ENCODE measurements at places on chromosomes 11 and 22.

- DNase-seq = no peak
These were observed 19.9 kb downstream of the TRIM44 start for GRCh38 chr11:35682230-35683173.

DNA sequence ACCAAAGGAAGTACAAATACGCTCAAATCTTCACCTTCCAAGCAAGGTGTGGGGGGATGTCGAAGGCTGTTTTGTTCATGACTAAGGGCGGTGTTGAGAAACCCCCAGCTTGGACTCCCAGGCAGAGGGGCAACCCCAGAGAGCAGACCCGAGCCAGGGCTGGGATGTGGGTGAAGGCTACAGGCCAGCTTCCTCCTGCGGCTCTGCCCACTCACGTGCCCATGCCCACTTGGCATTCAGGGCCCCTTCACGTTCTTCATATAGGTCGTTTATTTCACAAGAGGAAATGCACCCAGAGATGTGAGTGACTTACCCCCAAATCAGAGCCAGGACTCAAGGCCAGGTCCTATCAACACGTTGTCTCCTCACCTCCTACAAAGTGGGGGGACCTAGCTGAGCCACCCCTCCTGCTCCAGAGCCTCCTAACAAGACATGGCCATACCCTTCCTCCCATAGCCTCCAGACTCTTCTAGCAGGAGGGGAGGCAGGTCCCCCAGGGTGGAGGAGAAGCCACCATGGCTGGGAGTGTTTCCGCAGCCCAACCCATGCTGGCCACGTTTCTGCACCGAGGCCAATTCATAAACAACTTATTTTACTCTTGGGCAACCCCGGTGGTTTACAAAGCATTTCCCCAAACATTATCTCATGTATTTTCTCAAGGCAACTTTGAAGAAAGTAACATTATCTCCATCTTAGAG, 22.0 kb downstream of the TMEM184B start:
- DNase-seq = no peak

- no peak for DNase-seq
These were observed 133.0 kb downstream of the RAB38 start for GRCh38 chr11:88042238-88042637.

- no peak for DNase-seq
These were observed 572.6 kb upstream of the LUZP2 start for GRCh38 chr11:23924226-23924625.

DNA sequence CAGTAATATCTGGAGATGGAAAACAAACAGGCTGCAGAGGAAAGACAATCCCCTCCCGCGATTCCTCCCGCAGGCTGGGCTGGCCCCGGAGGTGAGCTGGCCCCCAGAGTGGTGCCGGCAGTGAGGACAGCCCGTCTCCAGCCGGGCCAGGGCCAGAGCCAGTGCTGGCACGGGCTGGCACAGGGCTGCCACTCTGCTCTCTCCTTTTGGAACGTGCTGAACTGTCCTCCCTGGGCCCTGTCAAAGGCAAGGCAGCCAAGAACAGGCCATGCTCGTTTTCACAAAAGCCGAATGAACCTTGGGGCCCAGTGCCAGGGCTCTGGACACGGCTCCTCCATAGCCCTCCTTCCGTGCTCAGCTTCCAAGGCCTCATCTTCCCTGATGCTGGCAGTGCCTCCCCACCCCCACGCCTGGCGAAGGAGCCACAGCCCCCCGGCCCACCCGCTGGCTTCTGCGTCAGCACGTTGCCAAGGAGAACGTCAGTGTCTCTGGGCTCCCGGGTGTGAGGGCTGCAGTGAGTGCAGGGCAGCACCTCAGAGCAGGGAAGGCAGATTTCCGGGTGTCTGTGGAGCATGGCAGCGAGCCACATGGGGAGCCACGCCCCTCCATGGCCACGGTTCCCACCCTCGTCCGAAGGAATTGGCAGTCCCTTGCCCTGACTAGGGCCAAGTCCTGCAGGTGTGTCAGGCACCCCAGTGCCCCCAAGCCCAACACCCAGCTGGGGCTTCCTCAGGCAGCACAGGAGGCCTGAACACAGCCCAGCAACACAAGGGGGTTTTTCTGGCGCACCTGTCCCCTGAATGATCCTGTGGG, 28.6 kb downstream of the GNAZ start:
- DNase-seq = no peak

DNA sequence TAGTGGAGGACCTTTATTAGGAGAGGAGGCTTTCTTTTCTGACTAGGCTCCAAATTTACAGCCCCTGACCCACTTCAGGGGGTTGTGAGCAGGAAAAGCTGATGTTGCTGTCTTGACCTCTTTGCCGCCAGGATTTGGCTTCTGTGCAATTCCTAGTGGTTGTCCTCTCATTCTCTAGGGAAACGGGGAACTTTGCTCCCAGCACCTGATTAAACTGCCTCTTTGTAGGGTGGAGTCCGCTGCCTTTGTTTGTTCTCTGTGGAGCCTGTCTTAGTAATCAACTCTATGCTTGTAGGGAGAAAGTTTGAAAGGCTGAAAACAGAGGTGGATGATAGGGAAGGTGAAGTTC, 16.3 kb downstream of the CTNND1 start:
- DNase-seq = no peak

DNA sequence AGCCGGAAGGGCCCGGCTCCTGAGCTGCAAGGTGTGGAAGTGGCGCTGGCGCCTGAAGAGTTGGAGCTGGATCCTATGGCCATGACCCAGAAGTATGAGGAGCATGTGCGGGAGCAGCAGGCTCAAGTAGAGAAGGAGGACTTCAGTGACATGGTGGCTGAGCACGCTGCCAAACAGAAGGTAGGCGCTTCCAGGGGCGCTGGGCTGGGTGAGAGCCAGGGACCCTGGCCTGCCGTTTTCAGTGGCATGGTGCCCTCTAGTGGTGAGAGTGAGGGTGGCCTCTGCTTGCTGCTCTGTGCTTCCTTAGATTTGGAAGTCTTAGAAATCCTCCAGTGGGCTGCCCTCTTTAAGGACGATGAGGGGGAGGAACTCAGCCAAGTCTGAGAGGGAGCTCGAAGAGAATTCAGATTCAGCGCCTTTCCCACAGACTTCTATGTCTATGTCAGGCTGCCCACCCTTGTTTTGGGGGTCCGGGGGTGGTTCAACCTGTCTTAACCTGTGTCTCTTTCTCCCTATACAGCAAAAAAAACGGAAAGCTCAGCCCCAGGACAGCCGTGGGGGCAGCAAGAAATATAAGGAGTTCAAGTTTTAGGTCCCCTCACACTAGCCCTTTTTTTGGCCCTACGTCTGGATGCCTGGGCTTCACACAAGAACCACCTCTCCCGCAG, 1.8 kb upstream of the PACS1 start:
- DNase-seq = peak; percentile 72

DNA sequence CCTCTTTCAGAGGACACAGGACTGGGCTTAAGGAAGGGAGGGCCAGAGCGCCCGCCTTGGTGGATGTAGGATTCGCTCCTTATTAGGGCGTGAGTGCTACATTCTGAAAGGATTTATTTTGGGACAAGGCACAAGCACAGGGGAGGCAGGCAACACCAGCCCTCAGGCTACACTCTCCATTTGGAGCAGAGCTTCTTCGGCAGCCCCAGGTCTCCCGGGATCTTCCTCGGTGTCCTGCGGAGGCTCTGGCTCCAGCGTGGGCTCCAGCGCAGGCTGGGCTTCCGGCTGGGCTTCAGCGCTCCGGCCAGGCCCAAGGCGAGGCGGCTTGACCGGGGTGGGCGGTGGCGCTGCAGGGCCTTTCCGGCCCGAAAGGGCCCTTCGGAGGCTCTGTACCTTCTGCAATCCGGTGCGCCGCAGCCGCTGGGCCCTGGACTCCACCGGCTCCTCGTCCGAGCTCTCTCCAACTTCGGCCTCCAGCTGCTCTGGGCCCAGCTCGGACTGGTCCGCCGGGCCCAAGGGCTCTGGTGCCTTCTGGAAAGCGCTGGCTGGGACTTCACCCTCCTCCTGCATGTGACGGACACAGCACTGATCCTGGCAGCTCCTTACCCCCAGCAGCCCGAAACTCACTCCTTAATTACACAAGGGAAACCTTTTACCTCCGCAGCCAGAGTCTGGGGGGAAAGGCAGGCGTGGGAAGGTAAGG, 1.1 kb downstream of the CAVIN3 start:
- no peak for DNase-seq

DNA sequence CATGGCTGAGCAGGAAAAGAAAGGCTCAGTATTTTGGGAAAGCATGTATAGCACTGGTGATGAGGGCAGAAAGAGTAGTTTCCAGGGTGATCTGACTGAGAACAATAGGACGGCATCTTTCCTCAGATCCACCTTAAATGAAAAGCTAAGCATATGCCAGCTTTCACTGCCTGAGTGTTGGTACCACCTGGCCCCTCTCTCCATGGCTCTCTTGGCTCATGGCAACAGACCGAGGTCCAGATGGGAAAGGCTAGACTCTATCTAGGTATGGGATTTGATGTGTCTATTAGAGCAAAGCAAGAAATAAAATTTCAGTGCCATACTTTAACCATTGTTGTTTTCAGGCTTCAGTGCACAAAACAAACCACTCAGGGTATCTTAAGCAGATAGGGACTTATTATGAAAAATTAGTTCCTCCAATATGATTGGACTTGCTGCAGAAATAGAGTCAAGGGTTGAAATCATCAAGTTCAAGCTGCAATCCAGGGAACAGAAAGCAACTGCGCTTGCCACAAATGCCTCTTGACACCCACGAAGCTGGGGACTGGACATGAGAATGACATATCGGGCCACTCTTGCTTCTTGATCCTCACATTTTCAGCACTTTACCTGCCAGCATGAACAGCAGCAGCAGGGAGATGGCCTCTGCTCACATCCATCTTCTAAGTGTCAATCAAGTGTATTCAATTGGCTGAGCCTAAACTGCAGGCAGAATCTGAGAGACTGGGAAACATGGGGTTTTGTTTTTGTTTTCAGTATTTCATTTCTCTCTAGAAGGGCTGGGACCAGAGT, 64.0 kb upstream of the SNX19 start:
- no peak for DNase-seq

- DNase-seq = no peak
These were observed 27.0 kb downstream of the KMT5B start for GRCh38 chr11:68186061-68186460.

DNA sequence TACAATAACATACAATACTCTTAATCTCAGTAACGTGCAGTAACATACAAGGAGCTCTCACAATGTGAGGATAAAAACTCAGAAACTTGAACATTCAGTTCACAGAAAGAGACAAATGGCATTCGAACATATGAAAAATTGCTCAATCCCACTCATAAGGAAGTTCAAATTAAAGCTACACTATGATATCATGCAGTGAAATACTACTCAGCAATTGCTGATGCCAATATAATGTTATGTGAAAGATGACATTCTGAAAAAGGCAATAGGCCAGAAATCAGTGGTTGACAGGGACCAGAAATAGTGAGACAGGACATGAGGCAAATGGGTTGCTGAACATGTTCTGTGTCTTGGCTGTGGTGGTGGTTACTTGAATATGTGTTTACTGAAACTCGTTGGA, 33.7 kb upstream of the PITPNB start:
- no peak for DNase-seq

DNA sequence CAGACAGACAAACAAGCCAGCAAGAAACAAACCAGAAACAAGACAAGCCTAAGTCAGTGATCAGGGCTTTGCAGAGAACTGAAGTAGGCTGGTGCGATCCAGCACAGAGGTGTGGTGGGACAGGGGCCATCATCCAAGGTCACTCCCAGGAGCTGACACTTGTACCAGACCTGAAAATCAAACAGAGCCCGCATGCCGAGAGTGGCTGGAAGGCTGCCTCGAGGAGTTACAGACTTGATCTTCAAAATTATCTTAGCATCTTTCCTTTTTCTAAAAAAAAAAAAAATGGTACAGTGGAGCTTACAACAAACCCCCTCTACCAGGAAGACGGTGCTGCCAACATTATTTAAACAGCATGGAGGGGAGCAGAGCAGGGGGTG, 8.8 kb upstream of the SCUBE1 start:
- no peak for DNase-seq

GRCh38 chr22:42268852-42269410, 1.5 kb downstream of the TCF20 start:
- no peak for DNase-seq

DNA sequence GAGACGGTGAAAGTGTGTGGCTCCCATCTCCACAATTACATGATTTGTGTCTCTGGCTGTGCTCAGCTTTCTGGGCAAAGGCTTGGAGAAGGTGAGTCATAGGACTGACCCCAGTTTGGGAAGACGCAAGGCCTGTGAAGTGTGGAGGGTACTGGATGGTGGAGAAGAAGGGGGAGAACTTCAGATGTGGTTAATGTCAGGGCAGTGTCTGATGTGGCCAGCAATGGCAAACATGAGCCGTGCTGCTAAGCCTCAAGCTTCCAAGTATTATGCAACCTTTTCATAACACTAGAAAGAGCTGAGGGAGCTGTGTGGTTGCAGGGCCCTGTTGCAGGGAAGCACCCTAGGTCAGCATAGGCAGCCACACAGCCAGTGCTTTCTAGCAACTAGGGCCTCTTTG, 110.9 kb downstream of the NTM start:
- DNase-seq = no peak
